ENCODE measurements at places on chromosomes 13 and 19. TPM values are rescaled to one million over a fixed set of nuclear protein-coding genes. Genes with fewer than 3 reads are reported as not detected.

- peaks cover 54% of the 10 kb centered on the region for H3K27me3 ChIP-seq
- peak; percentile 75 for DNase-seq
- peak overlapping the region; percentile 72 for H3K4me3 ChIP-seq
- peaks cover 12% of the 10 kb centered on the region for H3K4me1 ChIP-seq
- no peaks in the 10 kb centered on the region for H3K36me3 ChIP-seq
These were observed 11.9 kb downstream of the LRFN1 start for GRCh38 chr19:39308531-39309304.

DNA sequence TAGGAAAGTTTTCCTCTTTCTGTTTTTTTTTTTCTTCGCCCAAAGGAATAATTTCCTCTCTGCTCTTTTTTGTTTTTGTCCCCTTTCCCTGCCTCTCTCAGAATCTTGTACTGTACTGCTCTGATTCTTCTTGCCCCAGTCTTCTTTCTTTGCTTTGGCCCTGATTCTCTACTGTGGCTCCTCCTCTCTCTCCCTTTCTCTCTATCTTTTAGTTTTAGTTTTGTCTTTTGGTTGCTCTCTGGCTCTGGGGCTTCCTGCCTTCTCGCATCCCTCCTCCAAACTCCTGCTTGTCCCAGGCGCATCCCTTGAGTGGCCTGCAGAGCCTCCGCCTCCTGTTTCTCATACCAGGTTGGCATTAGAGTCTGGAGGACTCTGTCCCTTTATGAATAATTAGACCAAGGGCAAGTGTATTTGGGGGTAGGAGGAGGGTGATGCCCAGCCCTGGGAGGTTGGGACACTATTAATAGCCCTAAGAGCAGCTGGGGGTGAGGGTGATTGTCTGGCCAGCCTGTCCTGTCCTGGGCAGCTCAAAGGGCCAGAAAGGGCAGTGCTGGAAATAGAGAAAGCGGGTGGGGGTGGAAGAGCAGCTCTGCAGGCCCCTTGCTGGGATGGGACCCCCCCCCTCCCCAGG, 39.1 kb downstream of the LYL1 start:
- H3K36me3 ChIP-seq, result no peaks in the 10 kb centered on the region
- peaks cover 16% of the 10 kb centered on the region for H3K4me1 ChIP-seq
- no peak overlapping the region for H3K4me3 ChIP-seq
- peaks cover 78% of the 10 kb centered on the region for H3K27me3 ChIP-seq
- H3K27ac ChIP-seq, result no peak overlapping the region

DNA sequence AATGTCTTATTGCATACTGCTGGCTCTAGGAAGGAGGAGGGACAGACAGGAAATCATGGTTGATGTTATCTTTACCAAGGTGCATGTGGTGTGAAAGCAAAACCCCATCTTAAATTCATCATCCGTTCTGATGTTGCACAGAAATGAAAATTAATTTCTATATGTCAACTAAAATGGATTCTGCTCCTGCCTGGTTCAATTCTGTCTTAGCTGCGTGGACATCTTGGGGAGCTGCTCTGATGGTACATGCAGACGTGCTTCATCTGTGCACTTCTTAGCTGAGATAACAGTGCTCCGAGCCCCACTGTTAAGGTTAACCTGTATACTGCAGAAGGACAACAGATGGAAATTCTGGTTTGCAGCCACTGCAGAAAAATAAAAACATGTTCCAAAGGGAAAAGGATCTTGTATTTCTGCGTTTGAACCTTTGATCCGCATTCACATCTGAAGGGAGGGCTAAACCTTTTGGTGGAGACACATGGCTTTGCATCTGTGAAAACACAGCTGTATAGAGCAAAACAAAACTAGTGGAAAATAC, 155.6 kb downstream of the TM9SF2 start:
- no peaks in the 10 kb centered on the region for H3K36me3 ChIP-seq
- H3K27me3 ChIP-seq, result no peaks in the 10 kb centered on the region
- peak; percentile 27 for DNase-seq
- H3K27ac ChIP-seq, result peak overlapping the region; percentile 68

DNA sequence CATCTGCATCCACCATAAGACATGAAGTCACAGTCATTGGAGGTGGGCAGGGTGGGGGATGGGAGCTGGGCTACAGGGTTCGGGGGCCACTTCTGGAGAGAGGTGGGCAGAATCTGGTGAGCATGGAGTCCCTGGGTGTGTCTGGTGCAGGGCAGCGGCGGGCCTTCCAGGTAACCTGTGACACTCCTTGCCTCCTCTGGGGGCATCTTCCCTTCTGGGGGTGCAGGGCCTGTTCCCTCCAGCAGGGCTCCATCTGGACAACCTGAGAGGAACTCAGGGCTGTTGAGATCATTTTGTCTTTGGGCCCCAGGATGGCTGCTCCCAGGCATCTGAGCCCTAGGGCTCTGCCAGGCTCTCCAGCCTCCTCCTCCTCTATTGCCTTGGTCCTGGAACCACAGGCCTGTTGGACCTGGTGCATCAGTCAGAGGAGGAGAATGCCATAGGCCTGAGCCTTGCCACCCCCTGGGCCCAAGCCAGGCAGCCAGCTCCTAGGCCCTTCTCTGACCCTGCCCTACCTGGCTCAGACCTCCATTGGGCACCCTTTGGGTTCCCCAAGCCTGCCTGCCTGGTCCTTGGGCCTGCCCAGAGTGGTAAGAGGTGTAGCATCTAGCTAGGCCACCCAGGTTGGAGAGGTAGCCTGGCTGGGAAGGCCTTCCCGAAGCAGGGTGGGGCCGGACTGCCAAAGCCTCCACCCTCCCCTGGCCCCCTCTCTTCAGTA, 13.4 kb downstream of the LYL1 start:
- H3K27ac ChIP-seq, result no peak overlapping the region
- peak; percentile 61 for DNase-seq
- peaks cover 48% of the 10 kb centered on the region for H3K27me3 ChIP-seq
- H3K4me1 ChIP-seq, result peaks cover 21% of the 10 kb centered on the region
- no peaks in the 10 kb centered on the region for H3K36me3 ChIP-seq

- DNase-seq, result no peak
- peak overlapping the region; percentile 48 for H3K27ac ChIP-seq
- H3K4me3 ChIP-seq, result no peak overlapping the region
- H3K27me3 ChIP-seq, result no peaks in the 10 kb centered on the region
- peaks cover 17% of the 10 kb centered on the region for H3K36me3 ChIP-seq
- H3K4me1 ChIP-seq, result peaks cover 66% of the 10 kb centered on the region
These were observed 7.0 kb downstream of the FAM124A start for GRCh38 chr13:51229101-51229719.

GRCh38 chr13:94717916-94718315, 5.6 kb upstream of the SOX21 start:
- H3K4me3 ChIP-seq, result no peak overlapping the region
- peak overlapping the region; percentile 31 for H3K27ac ChIP-seq
- no peaks in the 10 kb centered on the region for H3K27me3 ChIP-seq
- H3K4me1 ChIP-seq, result peaks cover 50% of the 10 kb centered on the region

The ZNF528 gene
- 29.8 TPM for total RNA-seq

The LGALS7B gene
- not detected for total RNA-seq

The BRD4 gene
- 14.5 TPM for total RNA-seq

Data from neural progenitor cell (in vitro differentiated cells).